ENCODE measurements at places on chromosomes 1 and 21.

DNA sequence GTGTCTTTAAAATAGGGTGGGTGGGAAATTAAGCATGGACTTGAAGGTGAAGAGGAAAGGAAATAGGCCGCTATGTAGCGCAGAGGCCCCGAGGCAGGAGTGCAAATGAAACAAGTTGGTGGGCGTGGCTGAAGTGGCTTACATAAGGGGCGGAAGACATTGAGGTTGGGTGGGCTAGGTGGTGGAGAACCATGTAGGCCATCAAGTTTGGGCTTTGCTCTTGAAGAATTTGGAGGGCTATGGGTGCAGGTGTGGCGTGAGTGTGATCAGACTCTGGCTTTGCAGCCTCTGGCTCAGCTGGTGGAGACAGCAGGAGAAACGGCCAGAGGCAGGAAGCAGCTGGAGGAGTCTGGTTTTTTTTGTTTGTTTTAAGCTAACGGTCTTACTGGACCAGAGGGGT lies 6.7 kb downstream of the SLFNL1 start:
- no peak for DNase-seq

GRCh38 chr21:17422931-17423330 lies 89.9 kb upstream of the CXADR start:
- DNase-seq: no peak

DNA sequence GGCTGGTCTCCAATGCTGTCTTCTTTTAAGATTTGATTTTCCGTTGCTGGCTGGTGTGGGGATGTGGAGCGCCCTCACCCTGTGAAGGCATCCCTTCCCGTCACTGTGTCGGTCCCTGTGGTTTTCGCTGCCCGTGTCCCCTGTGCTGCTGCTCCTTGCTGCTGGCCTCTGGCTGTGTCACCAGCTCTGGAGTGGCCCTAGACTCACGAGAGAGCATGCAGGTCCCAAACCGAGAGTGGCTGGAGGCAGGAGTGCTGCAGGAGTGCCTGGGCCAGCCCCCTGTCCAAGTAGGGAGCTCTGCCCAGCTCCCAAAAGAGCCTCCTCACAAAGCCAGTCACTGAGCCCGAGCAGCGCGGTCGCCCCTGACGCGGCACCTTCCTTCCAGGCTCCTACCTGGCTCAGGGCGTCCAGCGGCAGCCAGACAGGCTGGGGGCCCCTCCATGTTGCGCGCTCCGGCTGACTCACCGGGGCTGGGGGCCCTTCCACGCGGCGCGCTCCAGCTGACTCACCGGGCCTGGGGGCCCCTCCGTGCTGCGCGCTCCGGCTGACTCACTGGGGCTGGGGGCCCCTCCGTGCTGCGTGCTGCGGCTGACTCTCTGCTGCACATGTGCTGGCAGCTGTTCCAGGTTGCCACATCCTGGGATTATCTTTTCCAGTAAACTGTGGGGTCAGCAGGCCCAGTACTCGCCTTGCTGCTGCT lies 106.7 kb upstream of the COL6A1 start:
- no peak for DNase-seq

GRCh38 chr1:14650951-14651350 lies 52.5 kb downstream of the KAZN start:
- no peak for DNase-seq

DNA sequence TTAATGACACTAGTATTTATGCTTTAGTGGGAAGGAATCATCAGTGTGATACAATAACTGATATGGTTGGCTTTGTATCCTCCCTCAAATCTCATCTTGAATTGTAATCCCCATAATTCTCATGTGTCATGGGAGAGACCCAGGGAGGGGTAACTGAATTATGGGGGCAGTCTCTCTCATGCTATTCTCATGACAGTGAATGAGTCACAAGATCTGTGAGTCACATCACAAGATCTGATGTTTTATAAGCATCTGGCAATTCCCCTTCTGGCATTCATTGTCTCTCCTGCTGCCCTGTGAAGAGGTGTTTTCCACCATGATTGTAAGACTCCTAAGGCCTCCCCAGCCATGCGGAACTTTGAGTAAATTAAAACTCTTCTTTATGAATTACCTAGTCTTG lies 1760.3 kb downstream of the NCAM2 start:
- no peak for DNase-seq

DNA sequence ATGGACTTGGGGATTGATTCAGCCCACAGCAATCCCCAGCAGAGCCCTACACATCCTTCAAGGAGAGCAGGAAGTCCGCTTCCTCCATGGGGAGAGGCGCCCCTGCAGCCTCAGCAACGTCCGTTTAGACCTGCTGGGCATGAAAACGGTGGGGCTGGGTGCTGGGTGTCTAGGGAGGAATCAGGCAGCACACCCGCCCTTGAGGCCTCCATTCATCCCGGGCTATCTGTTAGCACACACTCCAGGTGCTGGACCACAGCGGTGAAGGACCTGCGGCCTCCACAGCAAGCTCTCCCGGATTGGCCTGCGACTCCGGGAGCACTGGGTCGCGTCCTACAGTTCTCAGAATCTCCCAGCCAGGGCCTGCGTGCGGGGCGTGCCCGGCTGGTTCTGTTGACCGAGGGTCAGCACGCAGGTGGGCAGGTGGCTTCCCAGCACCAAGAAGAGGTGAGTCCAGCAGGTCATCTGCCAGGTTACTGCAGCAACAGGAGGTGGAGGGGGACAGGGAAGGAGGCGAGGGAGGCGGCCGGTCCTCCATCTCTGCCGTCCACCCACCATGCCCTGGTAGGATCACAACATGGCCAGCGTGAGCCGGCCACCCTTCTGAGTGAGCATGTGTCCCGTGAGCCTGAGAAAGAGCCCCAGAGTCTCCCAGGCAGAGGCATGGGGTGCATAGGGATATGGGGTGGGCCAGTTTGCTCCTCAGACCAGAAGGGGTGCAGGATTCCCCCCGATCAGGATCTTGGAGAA lies 96.6 kb downstream of the RIPK4 start:
- no peak for DNase-seq

DNA sequence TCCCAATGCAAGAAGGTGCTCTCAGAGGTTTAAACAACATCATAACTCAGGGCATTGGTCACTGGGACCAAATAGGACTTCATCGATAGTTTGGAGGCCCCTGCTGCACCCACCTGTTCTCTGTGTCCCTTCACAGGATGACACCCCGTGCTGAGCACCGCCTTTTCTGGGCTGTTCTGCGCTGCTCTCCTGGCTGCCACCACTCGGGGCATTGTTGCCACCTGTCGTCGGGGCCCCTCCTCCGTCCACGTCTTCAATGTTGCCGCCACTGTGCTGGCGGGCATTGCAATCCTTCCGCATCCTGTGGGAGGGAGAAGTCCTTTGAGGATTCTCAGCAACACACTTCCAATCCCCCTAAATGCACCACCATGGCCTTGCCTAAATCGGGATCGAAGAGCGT lies 47.7 kb downstream of the NTPCR start:
- DNase-seq: no peak

DNA sequence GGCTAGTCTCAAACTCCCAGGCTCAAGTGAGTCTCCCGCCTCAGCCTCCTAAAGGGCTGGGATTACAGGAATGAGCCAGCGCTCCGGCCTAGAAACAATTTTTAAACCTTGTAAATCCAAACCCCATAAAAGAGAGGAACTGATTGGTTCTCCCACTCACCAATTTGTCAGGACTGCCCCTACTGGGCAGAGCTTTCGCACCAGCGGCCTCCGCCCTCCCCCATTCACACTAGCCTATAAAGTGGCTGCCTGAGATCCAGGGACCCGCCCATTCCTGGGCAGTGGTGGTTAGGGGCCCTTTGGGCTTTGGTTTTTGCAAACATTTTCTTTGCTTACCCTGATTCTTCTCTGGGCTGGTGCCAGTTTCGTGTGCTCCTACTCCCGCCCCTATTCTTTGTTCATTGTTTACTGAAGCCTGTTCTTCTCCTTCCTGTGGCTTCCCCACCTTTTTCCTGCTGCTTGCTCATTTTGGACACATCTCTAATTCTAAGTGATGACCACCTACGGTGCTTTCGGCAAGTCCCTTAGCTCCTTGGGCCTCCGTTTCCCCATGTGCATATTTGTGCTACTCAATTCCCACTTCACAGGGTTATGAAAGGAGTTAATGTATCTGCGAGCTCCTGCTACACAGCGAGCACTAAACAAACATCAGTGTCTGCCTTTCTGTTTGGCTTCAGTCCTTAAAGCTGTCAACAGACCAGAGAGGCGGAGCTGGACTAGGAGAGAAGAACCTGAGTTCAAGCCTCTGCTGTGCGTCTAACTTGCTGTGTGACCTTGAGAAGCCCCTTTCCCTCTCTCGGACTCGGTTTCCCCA lies 39.8 kb upstream of the CLIC4 start:
- DNase-seq: peak; percentile 10

- DNase-seq: no peak
Measured at GRCh38 chr1:43866201-43866600, 67.4 kb upstream of the ARTN start.

GRCh38 chr1:16976966-16977365 lies 3.5 kb downstream of the MFAP2 start:
- DNase-seq: no peak

GRCh38 chr1:24343412-24344089 lies 24.4 kb downstream of the GRHL3 start:
- DNase-seq: no peak

DNA sequence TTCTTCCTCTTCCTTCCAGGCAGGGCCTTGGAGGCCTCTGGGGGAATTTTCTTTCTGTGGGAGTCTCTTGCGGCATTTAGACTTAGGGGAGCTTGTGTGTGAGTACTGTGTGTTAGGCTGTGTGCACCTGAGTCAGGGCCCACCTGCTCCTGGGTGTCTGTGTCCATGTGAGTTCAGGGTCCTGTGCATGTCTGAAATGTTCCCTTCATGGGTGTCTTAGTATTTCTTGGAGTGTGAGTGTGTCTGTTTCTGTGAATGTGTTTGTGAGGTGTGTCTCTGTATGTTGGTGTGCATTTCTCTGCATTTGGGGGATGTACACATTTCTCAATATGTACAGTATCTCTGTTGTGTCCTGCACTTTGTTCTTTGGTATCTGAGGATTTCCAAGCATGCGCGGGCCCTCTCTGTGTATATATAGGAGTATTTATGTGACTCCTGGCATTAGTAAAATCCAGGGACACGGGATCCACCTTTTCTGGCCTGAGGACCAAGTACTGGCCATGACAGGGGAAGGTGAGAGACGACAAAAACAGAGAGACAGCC lies 2.4 kb downstream of the TFAP2E start:
- no peak for DNase-seq

- no peak for DNase-seq
Measured at GRCh38 chr1:201517631-201518030, 10.7 kb upstream of the CSRP1 start.

DNA sequence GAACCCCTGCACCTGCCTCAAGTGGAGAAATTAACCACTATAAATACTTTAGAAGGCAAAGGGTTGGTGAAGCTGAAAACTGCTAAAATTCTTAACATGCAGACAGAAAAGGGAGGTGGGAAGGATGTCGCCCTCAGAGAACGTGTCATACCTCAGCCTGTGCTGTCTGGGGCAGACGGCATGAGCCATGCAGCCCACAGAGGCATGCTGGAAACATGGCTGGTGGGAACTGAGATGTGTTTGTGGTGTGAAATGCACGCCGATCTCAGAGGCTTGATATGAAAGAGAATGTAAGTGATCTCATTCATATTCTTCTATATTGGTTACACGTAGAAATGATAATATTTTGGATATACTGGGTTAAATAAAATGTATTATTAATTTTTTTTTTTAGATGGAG lies 16.3 kb downstream of the AGPAT3 start:
- peak; percentile 21 for DNase-seq

GRCh38 chr1:172323686-172324085 lies 96.8 kb upstream of the C1orf105 start:
- no peak for DNase-seq

- no peak for DNase-seq
Measured at GRCh38 chr1:96861836-96862235, 140.3 kb downstream of the PTBP2 start.

DNA sequence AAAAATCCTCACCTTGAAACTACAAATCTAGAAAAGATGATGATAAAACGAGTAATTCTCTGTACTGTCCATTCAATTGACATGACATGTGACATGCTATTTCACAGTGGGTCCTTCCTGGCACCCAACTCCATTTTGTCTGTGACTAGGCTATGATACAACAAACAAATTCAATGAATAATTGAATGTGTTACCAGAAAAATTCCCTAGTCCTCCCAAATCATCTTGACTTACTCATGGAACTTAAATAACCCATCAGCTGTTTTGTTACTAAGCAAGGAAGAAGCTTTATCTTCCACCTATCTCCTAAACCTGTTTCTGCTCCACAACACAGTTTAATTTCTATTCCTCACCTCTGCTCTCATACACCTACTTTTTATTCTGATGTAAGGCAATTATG lies 30.4 kb downstream of the B3GALNT2 start:
- no peak for DNase-seq

- DNase-seq: peak; percentile 48
Measured at GRCh38 chr1:110962892-110963690, 631 bp downstream of the LRIF1 start.

GRCh38 chr1:211762206-211762605 lies 68.4 kb downstream of the LPGAT1 start:
- no peak for DNase-seq

DNA sequence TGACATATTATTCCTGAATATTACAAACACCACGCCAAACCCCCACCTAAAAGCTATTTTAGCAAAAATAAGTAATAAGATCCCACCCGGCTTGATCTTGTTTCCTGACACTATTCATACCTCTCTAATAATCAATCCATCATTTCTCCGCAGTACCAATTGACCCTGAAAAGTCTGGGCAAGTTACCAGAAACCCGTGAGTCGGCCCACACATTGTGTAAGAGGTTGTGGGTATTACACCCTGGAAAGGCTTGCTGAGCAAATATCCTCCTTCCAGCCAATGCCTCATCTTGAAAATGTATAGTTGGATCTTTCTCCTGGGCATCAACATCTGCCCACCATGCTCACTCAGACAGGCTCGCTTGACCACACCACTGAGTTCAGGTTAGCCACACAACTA lies 451.0 kb downstream of the TTLL7 start:
- no peak for DNase-seq

GRCh38 chr1:154158307-154159125 lies 3.6 kb upstream of the NUP210L start:
- no peak for DNase-seq

DNA sequence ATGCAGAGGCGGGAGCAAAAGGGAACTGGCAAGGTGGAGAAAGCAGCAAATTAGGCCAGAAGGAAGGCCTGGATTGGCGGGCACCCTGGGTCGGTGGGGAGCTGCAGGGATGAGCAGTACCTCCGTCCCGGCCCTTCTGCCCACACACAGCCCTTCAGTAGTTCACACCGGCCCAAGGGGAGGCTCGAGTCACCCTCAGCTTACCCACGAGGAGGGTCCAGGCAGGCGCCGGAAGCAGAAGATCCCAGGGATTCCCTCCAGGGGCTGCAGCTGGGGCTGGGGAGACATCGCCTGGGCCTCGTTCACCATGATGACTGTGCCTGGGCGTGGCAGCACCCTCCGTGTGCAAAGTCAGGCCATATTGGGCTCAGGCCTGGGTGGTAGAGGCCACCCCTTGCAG lies 190.0 kb downstream of the PRDM16 start:
- no peak for DNase-seq

GRCh38 chr1:62423580-62424242 lies 13.1 kb upstream of the USP1 start:
- DNase-seq: no peak

GRCh38 chr1:166086113-166086883 lies 80.5 kb downstream of the FAM78B start:
- no peak for DNase-seq

Data from stimulated activated CD4-positive, alpha-beta T cell treated with anti-CD3 and anti-CD28 coated beads, Interleukin-4, amount 100 ng/mL, for 1 hour (primary cell).